ENCODE measurements at places on chromosomes 6 and 20.

DNA sequence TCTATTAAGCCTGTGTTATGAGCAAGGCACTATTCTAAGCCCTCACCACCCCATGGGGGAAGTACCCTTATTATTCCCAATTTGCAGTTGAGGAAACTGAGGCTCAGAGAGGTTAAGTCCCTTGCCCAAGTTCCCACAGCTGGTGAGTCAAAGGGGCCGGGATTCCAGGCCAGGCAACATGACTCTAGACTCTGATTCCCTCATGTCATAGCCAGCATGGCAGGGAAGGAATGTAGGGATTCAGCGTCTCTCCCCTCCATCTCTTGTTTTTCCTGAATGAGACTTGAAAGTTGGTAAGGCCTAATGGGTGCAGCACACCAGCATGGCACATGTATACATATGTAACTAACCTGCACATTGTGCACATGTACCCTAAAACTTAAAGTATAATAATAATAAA is 6.7 kb downstream of the C6orf132 start:
- DNase-seq, result no peak

DNA sequence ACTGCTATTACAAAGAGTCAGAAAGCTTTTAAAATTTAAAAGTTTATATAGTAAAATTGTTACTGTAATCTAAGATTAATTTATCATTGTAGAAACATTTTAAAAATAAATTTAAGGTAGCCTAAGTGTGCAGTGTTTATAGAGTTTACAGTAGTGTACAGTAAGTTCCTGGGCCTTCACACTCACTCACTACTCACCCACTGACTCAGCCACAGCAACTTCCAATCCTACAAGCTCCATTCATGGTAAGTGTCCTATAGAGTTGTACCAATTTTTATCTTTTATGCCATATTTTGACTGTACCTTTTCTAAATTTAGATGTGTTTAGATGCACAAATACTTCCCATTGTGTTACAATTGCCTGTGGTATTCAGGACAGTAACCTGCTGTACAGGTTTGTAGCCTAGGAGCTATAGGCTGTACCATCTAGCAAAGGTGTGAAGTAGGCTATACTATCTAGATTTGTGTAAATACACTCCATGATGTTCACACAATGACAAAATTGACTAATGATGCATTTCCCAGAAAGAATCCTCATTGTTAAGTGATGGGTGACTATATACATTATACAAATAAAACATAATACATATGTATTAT is 10.2 kb upstream of the TMEM170B start:
- no peak for DNase-seq

- no peak for DNase-seq
Observed at GRCh38 chr6:47836639-47837038, 54.8 kb downstream of the OPN5 start.

DNA sequence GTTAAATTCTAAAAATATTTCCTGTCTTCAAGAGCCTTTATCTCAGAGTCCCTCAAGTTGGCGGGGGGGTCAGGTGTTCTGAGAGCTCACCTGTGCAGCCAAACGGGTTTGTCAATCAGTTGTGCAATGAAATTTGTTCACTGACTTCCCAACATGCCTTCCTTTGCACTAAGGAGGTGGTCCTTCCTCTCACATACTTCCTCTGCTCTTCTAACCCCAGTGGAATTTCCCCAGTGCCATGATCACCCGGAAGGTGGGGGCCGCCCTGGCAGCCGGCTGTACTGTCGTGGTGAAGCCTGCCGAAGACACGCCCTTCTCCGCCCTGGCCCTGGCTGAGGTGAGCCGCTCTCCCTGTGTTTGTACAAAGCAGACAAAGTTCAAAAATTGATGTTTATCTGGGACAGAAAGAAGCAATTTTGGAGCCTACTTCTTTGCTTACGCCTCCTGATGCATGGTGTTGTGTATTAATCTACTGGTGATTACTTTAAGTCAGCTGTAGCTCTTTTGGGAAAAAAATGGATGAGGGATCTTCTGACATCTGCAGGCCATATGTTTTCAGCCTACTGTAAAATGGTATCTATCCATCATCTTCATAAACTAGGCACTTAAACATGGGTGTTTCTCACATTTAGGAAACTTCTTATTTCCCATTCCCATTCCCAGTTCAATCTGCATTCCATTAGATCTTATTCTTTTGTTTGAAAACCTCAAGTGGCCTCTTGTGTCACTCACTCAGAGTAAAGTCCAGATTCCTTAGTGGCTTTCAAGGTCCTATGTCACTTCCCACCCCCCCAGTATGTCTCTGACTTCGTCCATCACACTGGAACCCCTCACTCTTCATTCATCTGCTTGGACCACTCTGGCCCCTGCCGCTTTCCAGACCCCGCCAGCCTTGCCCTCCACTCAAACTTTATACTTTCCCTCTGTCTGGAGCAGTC is 10.1 kb downstream of the ALDH5A1 start:
- no peak for DNase-seq

GRCh38 chr6:40778196-40778595 is 191.0 kb upstream of the LRFN2 start:
- DNase-seq, result peak; percentile 54

- DNase-seq, result no peak
Observed at GRCh38 chr6:163883984-163884383, 469.5 kb downstream of the QKI start.

DNA sequence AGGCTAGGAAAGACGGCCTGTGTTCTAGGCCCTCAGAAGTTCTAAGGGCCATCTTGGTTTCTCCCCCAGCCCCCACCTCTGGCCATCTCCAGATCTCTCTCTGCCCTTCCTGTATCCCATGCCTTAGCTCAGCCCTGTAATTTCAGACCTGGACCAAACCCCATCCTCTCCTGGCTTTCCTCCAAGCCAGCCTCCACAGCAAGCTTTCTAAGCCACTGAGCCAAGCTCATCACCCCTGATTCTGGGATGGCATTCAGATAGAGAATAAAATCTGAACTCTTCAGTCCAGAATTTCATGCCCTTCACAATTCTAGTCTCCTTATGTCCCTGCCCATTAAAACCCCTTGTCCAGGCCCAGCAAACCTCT is 18.9 kb upstream of the CCM2L start:
- DNase-seq, result no peak

GRCh38 chr20:21505810-21506530 is 7.9 kb downstream of the NKX2-2 start:
- peak; percentile 91 for DNase-seq

GRCh38 chr6:95431637-95432228 is 145.6 kb upstream of the MANEA start:
- DNase-seq, result peak; percentile 36

DNA sequence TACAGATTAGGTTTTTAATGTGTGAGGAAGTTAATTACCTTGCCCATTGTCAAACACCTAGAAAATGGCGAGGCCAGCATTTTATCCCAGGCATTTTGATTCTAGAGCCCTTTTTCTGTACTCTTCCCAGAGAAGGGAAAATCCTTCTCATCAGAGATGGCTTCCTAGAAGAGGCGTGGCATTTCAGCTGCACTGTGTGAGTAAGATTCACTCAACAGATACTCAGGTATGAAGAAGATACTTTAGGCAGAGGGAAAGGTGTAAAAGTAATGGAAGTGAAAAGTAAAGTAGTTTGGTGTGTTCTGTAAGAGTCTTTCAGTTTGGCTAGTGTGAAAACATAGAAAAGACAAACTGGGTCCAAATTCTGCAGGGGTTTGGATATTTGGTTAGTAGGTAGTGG is 113.8 kb downstream of the MAP3K4 start:
- no peak for DNase-seq

- no peak for DNase-seq
Observed at GRCh38 chr6:85469276-85470022, 19.6 kb downstream of the NT5E start.

- no peak for DNase-seq
Observed at GRCh38 chr6:43977404-43978111, 149.7 kb downstream of the MRPL14 start.

GRCh38 chr6:136474241-136474640 is 76.0 kb downstream of the MAP7 start:
- DNase-seq, result no peak

DNA sequence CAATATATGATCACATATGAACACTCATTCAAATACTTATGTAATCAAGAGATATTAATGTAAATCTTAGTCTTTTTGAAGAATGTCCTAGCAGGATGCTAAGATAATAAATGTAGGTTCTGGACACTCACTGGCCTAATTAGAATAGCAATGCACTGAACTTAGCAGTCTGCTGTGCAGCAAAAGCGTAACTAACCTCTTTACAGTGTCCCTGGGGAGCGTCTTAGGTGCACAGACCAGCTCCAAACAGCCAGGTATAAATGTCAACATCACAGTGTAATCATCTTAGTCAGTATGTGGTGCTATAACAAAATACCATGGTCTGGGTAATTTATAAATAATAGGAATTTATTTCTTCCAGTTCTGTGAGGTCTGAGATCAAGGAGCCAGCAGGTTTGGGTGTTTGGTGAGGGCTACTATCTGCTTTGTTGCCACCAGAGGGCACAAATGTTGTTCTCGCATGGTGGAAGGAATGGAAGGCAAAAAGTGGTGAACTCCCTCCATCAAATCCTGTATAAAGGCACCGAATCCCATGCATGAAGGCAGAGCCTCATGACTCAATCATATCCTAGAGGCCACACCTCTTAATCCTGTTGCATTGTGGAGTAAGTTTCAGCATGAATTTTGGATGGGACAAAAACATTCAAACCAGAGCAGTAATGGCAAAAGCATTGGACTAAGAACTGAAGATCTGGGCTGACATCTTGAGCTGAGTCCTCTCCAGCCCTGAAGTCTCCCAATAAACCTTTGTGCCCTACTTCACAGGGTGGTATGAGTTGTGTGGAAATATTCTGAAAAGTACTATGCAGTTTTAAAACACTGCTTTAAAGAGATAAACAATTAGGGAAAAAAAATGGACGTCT is 41.8 kb upstream of the FOXO3 start:
- peak; percentile 34 for DNase-seq

Data from GM03348 (cell line).